ENCODE measurements at places on chromosomes 12 and 14.
A peak's percentile ranks its signal among the peaks of the same experiment; 100 is the strongest.

DNA sequence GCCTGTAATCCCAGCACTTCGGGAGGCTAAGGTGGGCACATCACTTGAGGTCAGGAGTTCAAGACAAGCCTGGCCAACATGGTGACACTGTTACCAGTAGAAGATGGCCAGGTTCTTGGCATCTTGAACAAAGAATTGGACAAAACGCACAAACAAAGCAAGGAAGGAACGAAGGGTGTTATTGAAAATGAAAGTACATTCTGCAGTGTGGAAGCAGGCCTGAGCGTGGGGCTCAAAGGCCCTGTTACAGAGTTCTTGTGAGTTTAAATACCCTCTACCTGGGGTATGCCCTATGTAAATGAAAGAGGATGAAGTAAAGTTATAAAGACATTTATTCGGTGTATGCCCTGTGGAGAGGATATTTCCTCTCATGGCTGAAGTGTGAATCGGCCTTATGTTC is 20.8 kb upstream of the CDK17 start:
- DNase-seq: no peak
- peak overlapping the region; percentile 45 for H3K4me3 ChIP-seq
- H3K27me3 ChIP-seq: no peaks in the 10 kb centered on the region
- H3K27ac ChIP-seq: peak overlapping the region; percentile 50
- H3K4me1 ChIP-seq: no peaks in the 10 kb centered on the region
- H3K36me3 ChIP-seq: no peaks in the 10 kb centered on the region

DNA sequence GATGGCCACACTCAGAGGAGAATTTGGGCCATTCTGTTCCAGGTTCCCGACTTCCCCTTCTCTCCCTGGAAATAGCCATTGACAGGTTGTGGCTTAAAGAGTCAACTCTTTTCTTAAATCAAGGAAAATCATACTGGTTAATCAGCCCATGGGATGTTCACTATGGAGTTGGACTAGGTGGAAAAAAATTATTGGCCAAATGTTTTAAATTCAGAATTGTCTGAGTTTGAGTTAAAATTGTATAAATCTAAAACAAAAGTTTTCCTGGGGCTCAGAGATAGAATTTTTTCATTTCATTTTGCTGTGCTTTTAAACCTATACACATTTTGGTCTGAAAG is 6.5 kb downstream of the ESRRB start:
- peaks cover 2% of the 10 kb centered on the region for H3K4me1 ChIP-seq
- H3K27ac ChIP-seq: no peak overlapping the region
- H3K27me3 ChIP-seq: peaks cover 76% of the 10 kb centered on the region
- DNase-seq: no peak
- no peak overlapping the region for H3K4me3 ChIP-seq

GRCh38 chr12:119627019-119627643 is 33.6 kb downstream of the TMEM233 start:
- H3K4me1 ChIP-seq: peaks cover 4% of the 10 kb centered on the region
- H3K27ac ChIP-seq: no peak overlapping the region
- DNase-seq: no peak
- H3K4me3 ChIP-seq: no peak overlapping the region

DNA sequence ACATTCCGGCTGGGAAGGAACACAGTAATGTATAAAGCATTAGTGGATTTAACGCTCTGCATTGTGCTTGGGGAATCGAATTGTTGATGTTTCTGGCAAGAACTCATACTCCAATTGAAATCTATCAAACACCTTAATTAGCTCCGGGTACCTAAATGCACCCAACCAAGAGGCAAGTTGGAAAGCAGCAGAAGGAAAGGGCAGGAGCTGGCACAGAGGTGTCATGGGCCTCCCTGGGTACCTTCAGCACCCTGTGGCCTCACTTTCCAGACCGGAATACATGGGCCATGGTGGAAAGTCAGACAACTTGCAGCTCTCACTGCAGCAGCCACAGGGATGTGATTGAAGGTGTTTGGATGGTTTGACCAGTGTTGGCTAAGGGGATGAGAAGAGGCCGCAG is 6.8 kb upstream of the BCL11B start:
- H3K4me1 ChIP-seq: peaks cover 7% of the 10 kb centered on the region
- DNase-seq: no peak
- no peak overlapping the region for H3K27ac ChIP-seq
- peaks cover 100% of the 10 kb centered on the region for H3K27me3 ChIP-seq
- no peaks in the 10 kb centered on the region for H3K36me3 ChIP-seq

Measured in left ventricle myocardium inferior (tissue), 1 donor.